Ascending aorta (tissue), 2 donors: ENCODE measurements at places on chromosomes 7 and 10. TPM values are rescaled to one million over a fixed set of nuclear protein-coding genes. Genes with fewer than 3 reads are reported as not detected.

DNA sequence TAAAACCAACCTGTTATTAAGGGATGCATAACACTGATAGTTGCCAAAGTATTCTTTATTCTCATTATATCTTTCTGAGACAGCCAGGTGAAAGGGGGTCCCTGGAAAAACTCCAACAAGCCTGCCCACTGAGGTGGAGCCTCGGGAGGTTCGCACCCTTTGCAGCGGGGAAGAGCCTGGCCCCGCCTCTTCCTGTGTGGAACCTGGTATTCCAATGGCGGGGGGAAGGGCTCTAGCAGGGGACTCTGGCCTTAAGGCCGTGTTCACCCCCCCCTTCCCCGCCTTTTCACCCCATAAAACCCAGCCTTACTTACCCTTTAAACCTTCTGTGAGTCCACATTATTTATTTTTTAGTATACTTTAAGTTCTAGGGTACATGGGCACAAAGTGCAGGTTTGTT lies 62.4 kb upstream of the PDK4 start:
- no peak overlapping the region for H3K4me3 ChIP-seq
- no peak overlapping the region for H3K27ac ChIP-seq
- no peak for DNase-seq
- H3K36me3 ChIP-seq, result no peaks in the 10 kb centered on the region

GRCh38 chr7:128381161-128381821 lies 19.8 kb upstream of the PRRT4 start:
- H3K27me3 ChIP-seq, result no peaks in the 10 kb centered on the region
- H3K27ac ChIP-seq, result no peak overlapping the region
- H3K4me1 ChIP-seq, result no peaks in the 10 kb centered on the region
- no peak for DNase-seq

- no peaks in the 10 kb centered on the region for H3K36me3 ChIP-seq
- no peak overlapping the region for H3K27ac ChIP-seq
- H3K27me3 ChIP-seq, result no peaks in the 10 kb centered on the region
- no peak overlapping the region for H3K4me3 ChIP-seq
- DNase-seq, result no peak
Measured at GRCh38 chr10:75703191-75703854, 271.9 kb downstream of the LRMDA start.

DNA sequence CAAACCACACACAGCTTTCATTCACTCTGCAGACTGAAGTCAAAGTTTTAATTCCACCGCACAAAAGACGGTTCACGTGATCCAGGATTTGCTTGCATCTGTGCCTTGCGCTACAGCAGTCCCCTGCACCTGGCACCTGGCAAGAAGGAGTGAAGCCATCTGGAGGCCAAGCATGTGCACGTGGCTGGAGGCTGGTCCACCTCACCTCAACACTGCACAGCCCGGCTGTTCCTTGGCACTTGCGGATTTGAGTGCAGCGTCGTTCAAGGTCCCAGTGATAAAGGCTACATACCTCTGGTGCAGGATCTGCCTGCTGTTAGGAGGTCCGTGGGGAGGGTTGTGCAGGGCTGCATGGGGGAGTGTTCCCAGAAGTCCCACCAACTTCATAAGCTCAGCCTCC lies 248.5 kb upstream of the GRB10 start:
- H3K36me3 ChIP-seq, result no peaks in the 10 kb centered on the region
- no peak overlapping the region for H3K4me3 ChIP-seq
- no peaks in the 10 kb centered on the region for H3K27me3 ChIP-seq
- peak; percentile 33 for DNase-seq

The SFTPA1 gene
- total RNA-seq, result not detected

The RNF148 gene
- total RNA-seq, result 1.5 TPM
